ENCODE measurements at places on chromosomes 1 and 21.

- DNase-seq = no peak
These were observed 261.4 kb upstream of the ZP4 start for GRCh38 chr1:238152119-238152518.

GRCh38 chr1:177033628-177034027 is 130.9 kb downstream of the ASTN1 start:
- no peak for DNase-seq

- DNase-seq = no peak
These were observed 26.6 kb downstream of the TENT5C start for GRCh38 chr1:117632269-117633067.

- DNase-seq = no peak
These were observed 495.1 kb downstream of the SETD4 start for GRCh38 chr21:35565204-35565611.

GRCh38 chr1:14842361-14842760 is 243.9 kb downstream of the KAZN start:
- DNase-seq = no peak

GRCh38 chr1:211014275-211014674 is 119.7 kb downstream of the KCNH1 start:
- no peak for DNase-seq

DNA sequence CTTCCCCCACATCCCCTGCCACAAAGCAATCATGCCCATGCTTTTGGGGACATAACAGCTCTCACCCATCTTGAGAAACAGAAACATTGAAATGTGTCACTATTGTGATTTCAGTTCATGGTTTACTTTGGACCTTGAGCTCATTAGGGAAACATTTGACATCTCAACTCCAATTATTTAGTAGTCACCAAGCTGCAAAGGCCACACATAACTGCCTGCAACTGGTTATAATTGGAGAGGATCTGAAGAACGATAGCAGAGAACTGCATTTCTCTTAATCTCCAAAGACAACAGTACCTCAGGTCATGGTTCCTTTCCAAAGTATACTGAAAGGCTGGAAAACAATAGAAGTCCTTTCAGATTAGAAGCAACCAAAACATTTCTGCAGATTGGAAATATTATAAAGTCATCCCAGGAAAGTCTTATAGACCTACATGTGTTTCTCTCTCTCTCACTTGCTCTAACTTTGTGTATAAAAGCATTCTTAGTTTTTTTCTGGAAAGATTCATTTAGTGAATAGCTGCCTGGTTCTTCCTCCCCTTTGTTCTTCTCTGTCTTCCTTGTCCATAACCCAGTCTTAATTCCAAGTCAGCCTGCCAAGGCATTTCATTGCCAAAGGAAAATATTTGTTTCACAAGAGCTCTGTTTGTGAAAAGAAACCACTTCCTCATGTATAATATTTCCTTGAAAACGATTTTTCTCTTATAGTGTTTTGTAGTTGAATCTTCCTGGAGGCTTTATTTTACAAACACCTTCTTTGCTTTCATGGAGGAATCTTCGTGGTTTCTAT is 426.8 kb downstream of the ADGRL2 start:
- DNase-seq = no peak

- DNase-seq = no peak
These were observed 212.8 kb downstream of the PBX1 start for GRCh38 chr1:164771619-164772361.

DNA sequence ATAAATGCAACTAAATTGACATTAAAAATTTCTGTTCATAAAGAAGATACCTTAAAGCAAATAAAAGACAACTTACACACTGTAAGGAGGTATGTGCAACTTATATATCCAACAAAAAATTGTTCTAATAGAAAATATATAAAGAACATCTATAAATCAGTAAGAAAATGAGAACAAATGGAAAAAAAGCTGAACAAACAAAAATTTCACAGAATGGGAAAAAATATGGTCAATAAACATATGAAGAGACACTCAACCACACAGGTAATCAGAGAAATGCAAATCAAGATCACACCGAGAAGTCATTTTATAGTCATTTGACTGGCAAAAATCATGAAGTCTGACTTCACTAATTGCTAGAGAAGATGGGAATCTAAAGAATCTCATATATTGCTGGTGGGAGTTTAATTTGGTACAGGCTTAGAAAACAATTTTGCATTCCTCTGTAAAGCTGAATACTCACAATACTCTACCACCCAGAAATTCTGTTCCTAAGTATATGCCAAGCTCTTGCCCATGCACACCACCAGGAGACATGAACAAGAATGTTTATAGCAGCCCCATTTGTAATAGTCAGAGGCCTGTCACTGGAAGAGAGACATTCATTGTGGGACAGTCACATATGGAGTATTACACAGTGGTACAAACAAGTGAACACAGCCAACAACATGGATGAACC is 22.0 kb upstream of the THEM5 start:
- DNase-seq = no peak

- DNase-seq = no peak
These were observed 136.2 kb downstream of the SLC35F3 start for GRCh38 chr1:234040446-234041317.

DNA sequence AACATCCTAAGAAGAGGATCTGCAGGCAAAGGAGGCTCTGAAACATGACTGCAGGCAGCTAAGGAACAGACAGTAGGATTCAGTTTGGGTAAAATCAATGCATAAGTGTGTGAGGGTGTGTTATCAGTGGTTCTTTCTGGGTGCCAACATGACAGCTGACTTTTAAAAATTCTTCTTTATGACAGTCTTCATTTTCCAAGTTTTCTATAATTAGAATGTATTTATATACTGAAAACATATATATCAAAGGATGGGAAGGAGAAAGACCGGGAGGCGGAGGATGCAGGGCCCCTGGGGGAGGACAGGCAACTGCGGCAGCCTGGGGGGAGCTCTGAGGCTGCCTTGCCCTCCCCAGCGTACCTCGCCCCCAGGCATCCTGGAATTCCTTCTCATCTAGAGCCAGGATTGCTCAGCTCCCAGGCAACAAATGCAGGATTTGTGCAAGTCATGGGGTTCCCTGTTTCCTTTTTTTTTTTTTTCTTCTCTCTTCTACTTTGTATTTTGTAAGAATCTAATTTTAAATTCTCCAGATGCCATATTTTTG is 104.8 kb downstream of the CSMD2 start:
- DNase-seq = no peak

DNA sequence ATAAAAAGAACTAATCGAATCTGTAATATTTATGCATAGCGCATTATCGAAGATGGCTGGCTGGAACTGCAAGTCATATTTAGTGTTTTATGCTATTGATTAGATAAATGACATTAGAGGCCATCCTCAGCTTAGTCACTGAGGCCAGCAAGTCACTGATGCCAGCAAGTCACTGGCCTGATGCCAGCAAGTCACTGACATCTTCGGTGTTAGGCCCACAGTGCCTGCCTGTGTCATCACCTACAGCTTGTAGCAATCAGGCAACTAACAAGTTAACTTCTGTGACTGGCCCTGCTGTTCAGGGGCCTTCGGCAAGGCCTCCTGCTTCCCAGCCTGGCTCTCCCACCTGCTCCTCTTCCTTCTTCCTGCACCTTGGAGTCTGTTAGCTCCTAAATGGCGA is 65.6 kb upstream of the SCCPDH start:
- no peak for DNase-seq

DNA sequence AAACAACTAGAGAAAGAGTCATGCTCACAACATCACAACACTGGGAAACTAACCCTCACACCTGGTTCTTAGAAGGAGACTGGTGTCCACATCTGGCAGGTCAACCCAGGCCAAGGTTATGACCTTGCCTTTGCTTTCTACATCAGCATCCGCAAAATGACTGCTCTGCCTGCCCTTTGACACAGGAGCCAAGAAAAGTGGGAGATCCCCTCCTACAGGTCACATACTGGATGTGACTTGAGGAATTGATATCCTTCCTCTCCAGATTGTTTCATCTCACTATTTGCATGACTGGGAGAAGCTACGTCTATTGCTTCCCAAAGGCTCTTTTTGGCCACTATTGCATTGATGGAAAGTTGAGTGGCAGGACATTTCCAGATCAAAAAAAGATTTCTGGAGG is 115.5 kb downstream of the MIS18A start:
- DNase-seq = no peak

- no peak for DNase-seq
These were observed 54.8 kb downstream of the RUNX3 start for GRCh38 chr1:24875257-24875656.

- DNase-seq = no peak
These were observed 894.0 kb downstream of the KCNT2 start for GRCh38 chr1:195714248-195714647.

GRCh38 chr1:41810446-41810845 is 108.3 kb downstream of the HIVEP3 start:
- DNase-seq = no peak

- DNase-seq = no peak
These were observed 6.0 kb downstream of the PEA15 start for GRCh38 chr1:160211046-160211790.

- no peak for DNase-seq
These were observed 65.4 kb downstream of the SGIP1 start for GRCh38 chr1:66599346-66599745.

DNA sequence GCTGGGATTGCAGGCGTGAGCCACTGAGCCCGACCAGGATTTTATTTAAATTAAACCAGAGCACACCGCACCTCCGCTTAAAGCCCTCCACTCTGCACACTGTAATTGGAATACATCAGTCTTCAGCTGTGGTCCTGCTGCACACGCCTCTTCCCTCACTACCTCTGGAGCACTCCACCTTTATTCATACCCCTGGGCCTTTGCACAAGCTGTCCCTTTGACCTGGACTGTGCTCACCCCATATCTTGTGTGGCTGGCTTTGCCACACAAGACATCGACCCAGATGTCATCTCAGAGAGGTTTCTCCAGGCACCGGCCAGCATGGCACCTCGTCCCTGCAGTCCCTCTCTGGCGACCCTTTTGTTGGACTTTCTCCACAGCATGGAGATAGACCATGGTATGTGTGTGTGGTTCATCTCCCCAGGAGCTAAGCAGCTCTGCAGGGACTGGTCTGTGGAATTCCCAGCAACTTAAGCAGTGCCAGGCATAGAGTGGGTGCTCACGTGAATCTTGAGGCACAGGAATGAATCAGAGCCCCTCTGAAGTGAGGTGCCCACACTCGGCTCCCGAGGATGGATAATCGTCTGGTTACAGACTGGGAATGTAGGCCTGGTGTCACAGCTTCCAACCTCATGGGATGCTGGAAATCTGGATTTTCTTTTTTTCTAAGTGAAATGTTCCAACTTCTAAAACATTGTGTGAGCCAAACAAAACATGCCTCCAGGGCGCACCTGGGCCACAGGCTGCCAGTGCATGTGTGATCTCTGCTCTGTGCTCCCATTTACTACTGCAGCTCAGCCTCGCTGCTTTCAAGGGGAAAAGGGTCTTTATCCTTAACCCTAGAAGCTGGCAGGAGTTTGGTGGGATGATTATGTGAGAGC is 61.9 kb downstream of the EVA1C start:
- DNase-seq = no peak

- no peak for DNase-seq
These were observed 116.0 kb upstream of the KCNJ6 start for GRCh38 chr21:38032082-38032801.

- no peak for DNase-seq
These were observed 246.4 kb upstream of the NR5A2 start for GRCh38 chr1:199780948-199781670.

DNA sequence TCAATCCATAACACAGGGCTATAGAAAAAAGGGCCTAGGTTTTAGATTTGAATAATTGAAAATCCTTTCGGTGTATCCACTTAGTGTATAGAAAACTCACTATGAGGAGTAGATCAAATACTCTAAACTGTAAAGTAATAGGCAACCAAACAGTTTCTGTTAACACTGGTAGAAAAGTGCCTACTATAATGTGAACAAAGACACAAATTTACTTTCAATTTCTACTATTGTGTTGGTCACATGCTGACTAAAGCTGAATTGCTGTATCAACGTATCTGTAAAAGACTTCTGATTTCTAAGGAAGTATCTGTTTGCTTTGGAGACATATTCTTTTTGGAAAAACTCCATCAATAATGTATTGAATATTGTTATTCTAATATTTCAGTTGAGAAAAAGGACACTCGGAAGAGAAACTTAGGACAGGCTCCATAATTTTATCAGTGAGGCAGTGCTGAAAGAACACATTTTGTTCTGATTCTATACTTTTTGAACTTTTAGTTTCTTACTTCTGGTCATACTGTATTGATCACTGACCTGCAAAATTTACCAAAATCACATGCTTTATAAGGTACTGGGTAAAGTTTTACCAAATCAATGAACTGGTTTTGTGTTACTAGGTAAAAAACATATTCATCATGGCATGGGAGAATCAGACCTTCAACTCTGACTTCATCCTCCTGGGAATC is at the start of gene OR2M5:
TSS of gene OR2M5 (plus strand) at position 636 of the 686 bp plus-strand sequence. CDS start at position 636, 0 bp downstream.
- no peak for DNase-seq

- DNase-seq = no peak
These were observed 94.6 kb upstream of the CASZ1 start for GRCh38 chr1:10891091-10891490.

DNA sequence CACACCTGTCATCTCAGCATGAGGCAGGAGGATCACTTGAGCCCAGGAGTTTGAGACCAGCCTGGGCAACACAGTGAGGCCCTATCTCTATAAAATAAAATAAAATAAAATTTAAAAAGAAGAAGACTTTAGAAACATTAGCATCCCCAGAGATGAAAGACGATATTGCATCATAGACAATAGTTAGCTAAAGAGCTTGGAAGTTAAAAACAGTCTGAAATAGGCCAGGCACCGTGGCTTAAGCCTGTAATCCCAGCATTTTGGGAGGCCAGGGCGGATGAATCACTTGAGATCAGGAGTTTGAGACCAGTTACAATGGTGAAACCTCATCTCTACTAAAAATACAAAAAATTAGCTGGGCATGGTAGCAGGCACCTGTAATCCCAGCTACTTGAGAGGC is 59.3 kb downstream of the RIMS3 start:
- DNase-seq = no peak

DNA sequence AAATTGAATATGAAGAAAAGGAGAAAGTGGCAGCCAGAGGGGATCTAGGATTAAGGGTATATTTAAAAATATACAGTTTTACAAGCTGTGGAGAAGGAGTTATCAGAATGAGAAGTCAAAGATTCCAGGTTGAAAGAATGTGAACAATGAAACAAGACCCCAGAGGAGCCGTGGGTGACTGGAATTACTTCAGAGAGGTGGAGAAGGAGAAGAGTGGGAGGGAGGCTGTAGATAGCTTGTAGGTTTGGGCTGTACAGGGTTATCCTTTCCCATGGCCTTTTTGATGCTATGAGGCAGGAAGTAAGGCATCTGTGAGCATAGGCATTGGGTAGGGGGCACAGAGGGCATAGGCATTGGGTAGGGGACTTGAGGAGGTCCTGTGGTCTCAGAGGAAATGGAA is 5.2 kb upstream of the S100A11 start:
- DNase-seq = no peak

- no peak for DNase-seq
These were observed 206.4 kb downstream of the PTPRC start for GRCh38 chr1:198845271-198845670.
